ENCODE measurements at places on chromosomes 5 and 9. TPM values are rescaled to one million over a fixed set of nuclear protein-coding genes. Genes with fewer than 3 reads are reported as not detected.

The CCDC183 gene
- 0.42 TPM for total RNA-seq

The SPATA31A1 gene
- total RNA-seq = not detected

The LMX1B gene
- total RNA-seq = not detected

The SLC34A3 gene
- total RNA-seq = not detected

The CDX1 gene
- total RNA-seq = not detected

The C5orf52 gene
- total RNA-seq = not detected

The PCDHB11 gene
- not detected for total RNA-seq

The GOLM1 gene
- 3.0 TPM for total RNA-seq

The SMIM33 gene
- 0.54 TPM for total RNA-seq
